ENCODE measurements at places on chromosomes 16 and 17.

DNA sequence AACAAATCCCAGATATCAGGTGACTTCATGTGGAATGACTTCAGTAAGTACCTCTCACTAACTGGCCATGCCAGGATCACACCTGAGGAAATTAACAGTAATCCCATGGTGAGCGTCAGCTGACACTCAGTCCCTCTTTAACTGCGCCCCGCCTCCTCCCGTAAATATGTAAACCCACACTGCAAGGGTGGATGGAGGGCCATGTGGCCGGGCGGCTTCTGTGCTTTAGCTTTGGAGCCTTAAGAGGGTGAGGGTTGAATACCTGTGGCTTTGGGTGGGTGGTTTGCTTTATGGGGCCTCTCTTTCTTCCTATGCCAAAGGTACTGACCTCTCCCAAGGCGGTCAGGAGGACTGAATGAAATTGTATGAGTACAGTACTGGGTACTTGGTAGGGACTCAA lies 141.7 kb downstream of the MRM1 start:
- no peak for DNase-seq

DNA sequence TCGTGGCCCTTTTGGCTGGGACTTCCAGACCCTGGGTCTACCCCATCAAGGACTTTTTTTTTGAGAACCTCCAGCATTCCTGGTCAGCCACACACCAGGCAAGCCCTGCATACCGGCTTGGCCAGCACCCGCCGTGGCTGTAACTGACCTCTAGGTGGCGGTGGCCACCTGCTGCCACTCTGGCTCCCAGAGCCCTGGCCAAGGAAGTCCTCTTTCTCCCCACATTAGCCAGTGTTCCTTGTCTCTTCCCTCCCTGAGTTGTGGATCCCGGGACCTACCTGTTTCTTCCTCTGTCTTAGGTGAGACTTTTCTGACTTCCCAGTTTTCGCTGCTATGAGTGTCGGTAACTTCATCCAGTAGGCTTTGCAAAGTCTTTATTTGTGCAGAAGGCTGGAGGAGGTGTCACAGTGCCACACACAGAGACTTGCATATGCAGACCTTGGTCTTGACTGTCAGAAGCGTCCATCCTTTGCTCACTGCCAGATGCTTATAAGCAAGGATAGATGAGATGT lies 348.3 kb downstream of the CPPED1 start:
- DNase-seq: no peak

GRCh38 chr17:4766723-4767122 lies 5.0 kb upstream of the TM4SF5 start:
- no peak for DNase-seq

GRCh38 chr16:63061319-63061718 lies 1025.1 kb upstream of the CDH8 start:
- no peak for DNase-seq

- no peak for DNase-seq
Observed at GRCh38 chr16:51845586-51846305, 694.7 kb upstream of the SALL1 start.

GRCh38 chr17:17149520-17150447 lies 56.3 kb downstream of the PLD6 start:
- no peak for DNase-seq

GRCh38 chr16:12010388-12011251 lies 34.1 kb downstream of the SNX29 start:
- no peak for DNase-seq

- peak; percentile 0 for DNase-seq
Observed at GRCh38 chr17:36818134-36818825, 119.0 kb upstream of the LHX1 start.

- DNase-seq: no peak
Observed at GRCh38 chr16:559021-559380, 1.2 kb upstream of the PRR35 start.

DNA sequence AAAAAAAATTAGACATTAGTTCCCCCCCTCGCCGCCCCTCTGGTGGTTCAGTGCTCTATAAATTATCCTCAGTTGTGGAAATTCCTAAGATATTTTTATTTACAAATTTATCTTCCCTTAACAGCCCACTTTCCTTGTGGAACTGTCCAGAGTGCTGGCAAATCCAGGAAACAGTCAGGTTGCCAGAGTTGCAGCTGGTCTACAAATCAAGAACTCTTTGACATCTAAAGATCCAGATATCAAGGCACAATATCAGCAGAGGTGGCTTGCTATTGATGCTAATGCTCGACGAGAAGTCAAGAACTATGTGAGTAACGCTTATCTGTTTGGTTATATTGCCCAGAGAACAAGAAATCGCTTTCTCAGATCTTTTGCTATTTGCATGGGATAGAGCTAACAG lies 2.9 kb downstream of the KPNB1 start:
- no peak for DNase-seq

GRCh38 chr17:44604768-44605485 lies 47.6 kb downstream of the FZD2 start:
- DNase-seq: no peak

DNA sequence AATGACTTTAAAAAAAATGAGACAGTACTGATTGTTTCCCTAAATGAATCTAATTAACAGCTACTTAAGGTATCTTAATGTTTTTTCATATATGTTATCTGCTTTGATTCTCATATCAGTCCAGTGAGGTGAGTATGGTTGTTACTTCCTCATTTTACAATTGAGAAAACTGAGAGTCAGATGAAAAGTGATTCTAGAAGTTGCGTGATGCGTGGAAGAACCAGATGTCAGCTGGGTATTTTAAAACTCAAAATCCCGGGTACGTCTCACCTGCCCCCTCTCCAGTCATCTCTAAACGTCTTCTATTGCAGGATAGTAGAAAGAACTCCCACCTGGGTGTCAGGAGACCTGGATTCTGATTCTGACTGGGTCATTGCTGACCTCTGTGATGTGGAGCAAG lies 89.2 kb downstream of the MAP2K6 start:
- no peak for DNase-seq

DNA sequence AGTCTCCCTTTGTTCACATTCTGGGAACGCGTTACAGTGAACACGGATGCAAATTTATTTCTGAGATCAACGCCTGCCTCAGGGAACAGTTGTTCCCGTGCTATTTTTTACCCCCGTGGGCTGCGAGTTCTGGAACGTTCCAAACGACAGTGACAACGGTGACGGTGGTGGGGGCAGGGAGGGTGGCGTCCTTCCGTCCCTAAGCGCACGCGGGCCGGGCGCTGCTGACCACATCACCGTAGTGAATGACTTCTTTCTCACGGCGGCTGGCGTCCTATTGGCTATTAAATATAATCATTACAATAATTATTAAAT lies 45.1 kb upstream of the SSTR5 start:
- DNase-seq: no peak

- DNase-seq: no peak
Observed at GRCh38 chr16:69522732-69523404, 42.9 kb upstream of the NFAT5 start.

DNA sequence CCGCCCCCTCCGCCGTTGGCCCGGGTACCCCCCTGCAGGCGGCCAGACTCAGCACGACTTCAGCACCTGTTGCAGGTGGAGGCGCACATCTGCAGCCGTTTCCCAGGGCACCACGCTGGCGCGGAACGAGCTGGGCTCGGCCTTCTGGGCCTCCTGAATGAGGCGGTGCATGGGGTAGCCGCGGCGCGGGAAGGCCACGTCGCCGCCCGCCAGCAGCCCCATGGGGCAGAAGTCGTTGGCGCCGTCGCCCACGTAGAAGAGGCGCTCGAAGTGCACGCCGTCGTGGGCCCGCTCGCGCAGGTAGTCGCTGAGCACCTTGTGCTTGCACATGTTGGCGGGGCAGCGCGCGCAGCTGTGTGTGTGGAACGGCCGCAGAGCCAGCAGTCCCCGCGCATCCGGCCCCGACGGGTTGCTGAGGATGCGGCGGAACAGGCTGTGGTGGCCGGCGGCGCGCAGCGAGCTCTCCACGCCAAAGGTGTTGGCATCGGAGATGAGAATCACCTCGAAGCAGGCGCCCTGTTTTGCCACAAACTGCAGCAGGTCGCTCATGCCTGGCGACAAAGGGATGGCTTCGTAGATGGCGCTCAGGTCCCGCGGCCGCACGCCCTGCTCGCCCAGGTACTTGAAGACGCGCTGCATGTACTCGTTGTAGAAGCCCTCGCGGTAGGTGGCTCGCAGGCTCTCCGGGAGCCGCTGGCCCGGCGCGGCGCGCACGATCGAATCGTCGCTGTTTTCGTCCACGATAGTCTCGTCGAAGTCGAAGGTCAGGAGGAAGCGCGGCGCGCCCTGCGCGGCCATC lies 6.2 kb downstream of the PHOSPHO1 start:
- DNase-seq: no peak

DNA sequence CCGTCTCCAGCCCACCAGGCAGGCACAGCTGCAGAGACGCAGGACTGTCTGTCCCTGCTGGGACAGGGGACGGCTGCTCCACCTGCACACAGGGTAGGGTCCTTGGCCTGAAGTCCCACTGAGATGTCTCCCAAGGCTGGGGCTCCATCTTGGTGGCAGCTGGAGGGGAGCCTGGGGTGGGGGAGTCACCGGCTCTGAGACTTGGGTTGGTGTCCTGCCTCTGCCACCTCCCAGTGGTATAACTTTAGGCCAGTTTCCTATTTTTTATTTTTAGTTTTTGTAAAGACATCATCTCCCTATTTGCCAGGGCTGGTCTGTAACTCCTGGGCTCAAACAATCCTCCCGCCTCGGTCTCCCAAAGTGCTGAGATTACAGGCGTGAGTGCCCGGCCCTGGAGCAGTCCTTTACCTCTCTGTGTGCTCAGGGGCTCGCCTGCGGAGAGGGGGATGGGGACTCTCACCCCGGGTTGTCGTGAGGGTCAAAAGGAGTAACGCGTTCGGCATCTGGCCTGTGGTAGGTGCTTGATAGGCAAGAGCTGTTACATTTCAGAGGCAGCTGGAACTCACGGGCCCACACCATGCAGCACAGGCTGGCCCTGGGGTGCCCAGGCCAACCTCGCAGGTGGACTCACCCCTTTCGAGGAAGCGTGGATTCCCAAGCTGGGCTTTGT lies 46.6 kb upstream of the DOC2B start:
- DNase-seq: no peak

GRCh38 chr17:81993729-81994592 lies 16.5 kb downstream of the ASPSCR1 start:
- no peak for DNase-seq

GRCh38 chr17:40032322-40033320 lies 17.4 kb downstream of the CSF3 start:
- DNase-seq: no peak

- DNase-seq: no peak
Observed at GRCh38 chr17:42989726-42990652, 8.2 kb upstream of the RPL27 start.

DNA sequence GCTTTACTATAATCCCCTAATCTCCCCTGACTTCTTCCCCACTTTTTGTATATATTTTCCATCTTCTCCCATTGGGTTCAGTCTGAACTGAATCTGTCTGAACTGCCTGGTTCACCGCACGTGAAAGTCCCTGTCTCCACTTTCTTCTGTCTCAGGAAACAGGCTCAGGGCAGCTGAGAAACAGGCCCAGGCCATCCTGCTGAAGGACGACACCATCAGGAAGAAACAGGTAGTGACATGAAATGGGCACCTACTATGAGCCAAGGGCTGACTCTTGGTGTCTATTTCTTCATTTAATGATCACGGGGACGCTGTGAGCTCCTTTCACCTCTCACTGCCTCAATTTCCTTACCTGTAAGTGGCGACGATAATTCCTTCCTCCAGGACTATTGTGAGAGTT lies 90.5 kb upstream of the HSBP1 start:
- DNase-seq: no peak

DNA sequence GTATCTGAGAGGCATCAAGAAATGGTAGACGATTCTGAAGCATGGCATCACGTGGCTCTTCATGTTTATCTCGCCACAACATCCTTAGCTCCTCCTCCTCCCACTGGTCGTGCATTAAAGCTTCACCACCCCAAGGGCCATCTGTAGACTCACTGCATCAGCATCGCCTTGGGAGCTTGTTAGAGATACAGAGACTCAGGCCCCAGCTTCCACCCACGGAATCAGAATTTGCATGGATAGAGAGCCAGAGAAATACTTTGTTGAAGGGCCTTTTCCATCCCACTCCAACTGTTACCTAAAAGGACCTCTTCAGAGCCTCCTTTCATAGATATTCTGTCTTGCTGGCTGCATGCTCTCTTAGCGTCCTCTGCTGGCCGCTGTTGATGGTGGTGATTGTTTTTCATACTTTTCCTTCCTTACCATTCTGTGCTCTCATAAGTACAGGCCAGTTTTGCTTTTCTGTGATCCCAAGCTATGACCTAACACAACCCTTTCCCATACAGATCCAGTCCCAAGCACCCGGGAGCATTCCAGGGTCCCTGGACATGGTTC lies 1049.4 kb upstream of the EEF2KMT start:
- DNase-seq: no peak

GRCh38 chr17:34626121-34626681 lies 46.8 kb downstream of the TMEM132E start:
- DNase-seq: no peak

- DNase-seq: peak; percentile 51
Observed at GRCh38 chr17:7234083-7234951, at the start of gene DVL2. TSS of gene DVL2 (minus strand) at chr17:7234517. CDS start at chr17:7234262, 255 bp downstream.

DNA sequence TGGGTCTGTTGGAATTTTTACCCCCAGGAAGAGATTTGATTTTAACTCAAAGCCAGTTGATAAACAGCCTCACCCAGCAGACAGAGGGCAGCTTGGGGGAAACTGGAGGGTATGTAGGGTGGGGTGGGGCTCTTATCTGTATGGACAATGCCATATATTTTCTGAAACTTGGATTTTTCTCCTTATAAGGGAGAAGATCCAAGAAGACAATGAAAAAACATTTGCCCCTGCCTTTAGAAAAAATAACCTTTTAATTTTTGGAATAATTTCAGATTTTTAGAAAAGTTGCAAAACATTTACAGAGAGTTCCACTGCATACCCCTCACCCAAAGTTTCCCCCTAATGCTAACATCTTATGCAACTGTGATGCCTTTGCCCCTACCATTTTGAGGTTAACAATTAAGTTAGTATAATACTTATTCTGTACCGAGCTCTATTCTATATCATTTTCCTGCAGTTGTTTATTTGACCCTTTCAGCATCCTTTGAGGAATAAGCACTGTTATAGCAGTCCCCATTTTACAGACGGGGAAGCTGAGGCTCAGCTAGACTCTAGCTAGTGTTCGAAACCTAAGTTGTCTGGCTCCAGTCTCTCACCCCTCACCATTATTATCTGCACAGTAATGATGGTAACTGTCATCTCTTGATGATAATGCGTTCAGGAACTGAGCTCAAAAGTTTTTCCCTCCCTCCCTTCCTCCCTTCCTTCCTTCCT lies 66.4 kb downstream of the PRKCB start:
- no peak for DNase-seq

- DNase-seq: no peak
Observed at GRCh38 chr17:81022344-81022676, 12.6 kb upstream of the BAIAP2 start.

DNA sequence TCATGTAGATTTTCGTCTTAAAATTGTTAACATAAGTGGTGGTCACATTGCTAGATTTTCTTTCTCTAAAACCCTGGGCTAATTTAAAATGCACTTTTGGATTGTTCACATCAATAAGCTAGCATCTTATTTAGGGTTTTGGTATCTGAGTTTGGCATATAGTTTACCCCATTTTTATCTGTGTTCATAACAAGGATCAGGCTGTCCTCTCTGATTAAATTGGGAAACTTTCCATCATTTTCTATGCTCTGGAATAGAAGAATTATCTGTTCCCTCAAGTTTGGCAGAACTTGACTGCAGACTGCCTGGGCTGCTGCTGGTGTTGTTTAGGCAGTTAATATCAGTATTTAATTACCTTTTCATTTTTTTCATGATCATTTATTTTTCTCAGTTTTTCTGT lies 1.8 kb downstream of the SPECC1 start:
- DNase-seq: no peak

- no peak for DNase-seq
Observed at GRCh38 chr16:80142281-80142680, 398.5 kb upstream of the DYNLRB2 start.

- no peak for DNase-seq
Observed at GRCh38 chr16:88738151-88739084, 32.1 kb downstream of the CTU2 start.

- DNase-seq: no peak
Observed at GRCh38 chr16:11088074-11088730, 143.8 kb downstream of the CLEC16A start.
